WTC11 (cell line): ENCODE measurements at places on chromosomes 2 and 18.

GRCh38 chr18:58297198-58297597 is 253.2 kb downstream of the NEDD4L start:
- no peak for DNase-seq

GRCh38 chr18:9563331-9563730 is 51.0 kb downstream of the PPP4R1 start:
- no peak for DNase-seq

- DNase-seq = no peak
Measured at GRCh38 chr2:200422532-200423261, 87.2 kb downstream of the KCTD18 start.

- no peak for DNase-seq
Measured at GRCh38 chr2:175755656-175756386, 246.2 kb downstream of the LNPK start.

- no peak for DNase-seq
Measured at GRCh38 chr2:238587776-238588660, 161.3 kb downstream of the ASB1 start.

DNA sequence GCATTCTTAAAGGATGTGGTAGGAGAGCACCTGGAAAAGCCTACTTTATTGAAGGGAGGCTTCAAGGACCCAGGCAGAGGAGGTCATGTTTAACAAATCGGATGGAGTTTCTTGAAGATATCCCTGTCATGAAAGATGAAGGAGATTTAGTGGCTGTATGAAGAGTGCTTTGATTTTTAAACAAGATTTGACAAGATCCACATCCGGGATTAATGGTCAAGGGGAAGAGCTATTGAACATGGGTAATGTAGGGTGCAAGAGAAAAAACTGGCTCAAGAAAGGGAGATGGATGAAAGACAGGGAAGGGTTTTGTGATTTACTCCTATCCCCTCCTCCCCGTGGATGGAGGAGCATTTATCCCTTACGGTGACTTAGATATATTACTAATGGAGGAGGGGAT is 113.1 kb upstream of the OSR1 start:
- DNase-seq = no peak

GRCh38 chr2:176020400-176020799 is 18.3 kb upstream of the LNPK start:
- DNase-seq = no peak
